CD4-positive, alpha-beta memory T cell (primary cell): ENCODE measurements at places on chromosomes 6 and 20. TPM values are rescaled to one million over a fixed set of nuclear protein-coding genes. Genes with fewer than 3 reads are reported as not detected.

GRCh38 chr6:4614637-4615036, 161.6 kb upstream of the CDYL start:
- no peak for DNase-seq

DNA sequence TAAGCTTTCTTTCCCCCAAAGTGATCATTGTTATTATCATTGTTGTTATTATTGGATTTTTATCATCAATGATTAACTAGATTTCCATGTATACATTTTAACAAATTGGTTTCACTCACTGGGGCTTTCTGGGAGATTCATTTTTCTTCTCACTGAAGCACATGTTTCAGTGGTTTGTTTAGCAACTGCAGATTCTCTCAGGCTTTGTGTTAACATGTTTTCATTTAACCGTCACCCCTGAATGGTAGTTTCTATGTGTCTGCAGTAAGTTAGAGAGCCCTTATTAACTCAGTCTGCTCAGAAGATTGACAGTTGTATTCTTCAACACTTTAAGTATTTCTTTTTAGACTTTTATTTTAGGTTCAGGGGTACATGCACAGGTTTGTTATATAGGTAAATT, 12.4 kb downstream of the ZKSCAN4 start:
- no peak for DNase-seq

- DNase-seq, result no peak
These were observed 9.5 kb downstream of the FAM209B start for GRCh38 chr20:56542489-56543030.

GTSF1L gene
- total RNA-seq, result not detected

IMPG1 gene
- total RNA-seq, result not detected
